ENCODE measurements at places on chromosomes 12 and 14. TPM values are rescaled to one million over a fixed set of nuclear protein-coding genes. Genes with fewer than 3 reads are reported as not detected.

TPI1 gene
- 1,878 TPM for total RNA-seq

ETFBKMT gene
- total RNA-seq, result 2.1 TPM

SYT1 gene
- 2.1 TPM for total RNA-seq

IL22 gene
- not detected for total RNA-seq

ABCD4 gene
- total RNA-seq, result 28.7 TPM

PLA2G1B gene
- total RNA-seq, result not detected

MMP17 gene
- total RNA-seq, result 6.3 TPM

CMA1 gene
- 0.52 TPM for total RNA-seq

RABGGTA gene
- total RNA-seq, result 11.5 TPM

GLIPR1L2 gene
- total RNA-seq, result not detected

PTPRB gene
- 19.3 TPM for total RNA-seq

PLCZ1 gene
- not detected for total RNA-seq

SERPINA3 gene
- total RNA-seq, result not detected

EML5 gene
- 1.0 TPM for total RNA-seq

MED13L gene
- 179 TPM for total RNA-seq

BEST3 gene
- total RNA-seq, result 45.4 TPM

SIX1 gene
- 45.4 TPM for total RNA-seq

TSPAN19 gene
- not detected for total RNA-seq

CHURC1 gene
- total RNA-seq, result 33.4 TPM

PLEKHD1 gene
- total RNA-seq, result under 0.01 TPM

SLCO1B1 gene
- not detected for total RNA-seq

ZC2HC1C gene
- under 0.01 TPM for total RNA-seq

CLEC4D gene
- under 0.01 TPM for total RNA-seq

CARMIL3 gene
- under 0.01 TPM for total RNA-seq

BAG5 gene
- total RNA-seq, result 16.7 TPM

PLD4 gene
- total RNA-seq, result 7.8 TPM

KIF26A gene
- total RNA-seq, result 6.3 TPM

CABP1 gene
- total RNA-seq, result 0.52 TPM

ESRRB gene
- 1.6 TPM for total RNA-seq

TMTC1 gene
- total RNA-seq, result 37.6 TPM

SELPLG gene
- 3.7 TPM for total RNA-seq

CHGA gene
- 0.52 TPM for total RNA-seq

TAOK3 gene
- total RNA-seq, result 9.4 TPM

RPGRIP1 gene
- not detected for total RNA-seq

CPM gene
- 2.1 TPM for total RNA-seq

NELL2 gene
- 1.0 TPM for total RNA-seq

KCNMB4 gene
- 6.3 TPM for total RNA-seq

RIMBP2 gene
- total RNA-seq, result 2.6 TPM

Data from skeletal muscle tissue (tissue), 5 donors.